ENCODE measurements at places on chromosomes 3 and 15. TPM values are rescaled to one million over a fixed set of nuclear protein-coding genes. Genes with fewer than 3 reads are reported as not detected.

Gene KCNAB1
- polyA plus RNA-seq: 2.3 TPM

Gene OSTN
- polyA plus RNA-seq: 2.5 TPM

Gene FSTL1
- 153 TPM for polyA plus RNA-seq

Gene TMEM212
- not detected for polyA plus RNA-seq

Gene SCAANT1
- not detected for polyA plus RNA-seq

Gene TOPAZ1
- polyA plus RNA-seq: not detected

Gene FGF12
- 5.9 TPM for polyA plus RNA-seq

Gene GOLGB1
- 14.4 TPM for polyA plus RNA-seq

Gene CCR8
- polyA plus RNA-seq: not detected

Gene GCNT3
- polyA plus RNA-seq: 0.45 TPM

Gene THBS1
- polyA plus RNA-seq: 868 TPM

Gene ETFA
- polyA plus RNA-seq: 140 TPM

Gene MAP1A
- 5.4 TPM for polyA plus RNA-seq

Gene GATM
- 6.2 TPM for polyA plus RNA-seq

Gene C3orf49
- polyA plus RNA-seq: not detected

Gene EPHB1
- polyA plus RNA-seq: 0.14 TPM

Gene GOLGA6L26
- not detected for polyA plus RNA-seq

Gene SNX4
- 27.6 TPM for polyA plus RNA-seq

Gene TGM5
- polyA plus RNA-seq: not detected

Gene NUP210
- 4.5 TPM for polyA plus RNA-seq

Gene CGNL1
- polyA plus RNA-seq: 10.3 TPM

Gene KBTBD13
- 0.03 TPM for polyA plus RNA-seq

Gene EFL1
- 5.6 TPM for polyA plus RNA-seq

Gene CDHR4
- not detected for polyA plus RNA-seq

Gene NIPA2
- polyA plus RNA-seq: 27.5 TPM

Gene POPDC2
- polyA plus RNA-seq: 4.5 TPM

Gene SAMD7
- polyA plus RNA-seq: not detected

Gene CHRM5
- 0.01 TPM for polyA plus RNA-seq

Gene CHSY1
- polyA plus RNA-seq: 21.3 TPM

Gene RETNLB
- not detected for polyA plus RNA-seq

Gene GNAT1
- polyA plus RNA-seq: not detected

Gene RPL35A
- 2,640 TPM for polyA plus RNA-seq

Gene MRPS25
- 24.2 TPM for polyA plus RNA-seq

Gene RARRES1
- polyA plus RNA-seq: 7.3 TPM

Gene VPS33B
- polyA plus RNA-seq: 5.7 TPM

Gene C3orf22
- not detected for polyA plus RNA-seq

Gene JAGN1
- polyA plus RNA-seq: 58.7 TPM

Gene STRC
- polyA plus RNA-seq: 0.21 TPM

Gene PPP1R14D
- polyA plus RNA-seq: 1.2 TPM

Gene GABRG3
- not detected for polyA plus RNA-seq

Gene BOC
- 8.9 TPM for polyA plus RNA-seq

Gene POLR2M
- polyA plus RNA-seq: 81.0 TPM

Gene ISLR
- polyA plus RNA-seq: 22.2 TPM

Gene GABRA5
- polyA plus RNA-seq: not detected

Gene THOC7
- 37.1 TPM for polyA plus RNA-seq

Measured in adipose tissue (tissue), 3 donors.